Activated CD4-positive, alpha-beta T cell treated with anti-CD3 and anti-CD28 coated beads, Interleukin-2, amount 10 ng/mL, durations not matched to agents 7 days and 5 days (primary cell): ENCODE measurements at places on chromosomes 3 and 15. TPM values are rescaled to one million over a fixed set of nuclear protein-coding genes. Genes with fewer than 3 reads are reported as not detected.
A peak's percentile ranks its signal among the peaks of the same experiment; 100 is the strongest.

DNA sequence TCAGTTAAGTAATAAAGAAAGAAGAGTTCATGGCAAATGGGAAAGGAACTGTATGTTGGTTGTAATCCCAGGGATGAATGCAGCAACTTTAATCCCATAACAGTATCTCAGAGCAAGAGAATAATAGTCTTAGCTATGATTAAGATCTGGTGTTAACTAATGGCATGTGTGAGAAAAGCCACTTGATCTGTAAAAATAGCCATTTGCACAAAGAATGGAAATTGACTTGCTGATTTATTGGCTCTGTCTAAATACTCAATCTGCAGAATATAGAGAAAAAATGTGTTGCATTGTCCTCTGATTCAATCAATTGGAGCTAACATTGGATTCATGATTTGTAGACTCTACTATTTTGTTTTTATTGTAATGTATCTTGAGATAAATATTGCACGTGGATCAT, 987.0 kb downstream of the NSUN3 start:
- H3K27me3 ChIP-seq: no peaks in the 10 kb centered on the region
- H3K4me1 ChIP-seq: no peaks in the 10 kb centered on the region
- H3K36me3 ChIP-seq: no peaks in the 10 kb centered on the region
- no peak overlapping the region for H3K27ac ChIP-seq

DNA sequence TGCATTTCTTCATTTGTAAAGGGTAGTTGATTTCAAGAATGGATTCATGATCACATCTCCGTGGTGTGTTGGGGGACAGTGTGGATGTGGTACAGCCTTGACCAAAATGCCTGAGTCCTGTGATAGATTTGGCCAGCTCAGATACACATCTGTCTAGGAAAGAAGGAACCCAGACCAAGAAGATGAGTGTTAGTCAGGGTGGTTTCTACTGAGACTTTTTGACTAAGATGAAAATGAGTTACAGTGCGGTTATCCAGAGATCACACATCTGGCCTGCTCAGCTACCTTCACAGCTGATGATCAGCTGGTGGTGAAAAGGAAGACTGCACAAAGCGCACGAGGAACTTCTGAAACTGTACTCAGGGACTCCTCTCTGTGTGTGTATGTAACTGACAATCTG, 68.0 kb downstream of the FNDC3B start:
- H3K4me1 ChIP-seq: peaks cover 68% of the 10 kb centered on the region
- peak overlapping the region; percentile 75 for H3K4me3 ChIP-seq
- H3K27me3 ChIP-seq: no peaks in the 10 kb centered on the region
- H3K36me3 ChIP-seq: peaks cover 20% of the 10 kb centered on the region
- peak overlapping the region; percentile 92 for H3K27ac ChIP-seq

DNA sequence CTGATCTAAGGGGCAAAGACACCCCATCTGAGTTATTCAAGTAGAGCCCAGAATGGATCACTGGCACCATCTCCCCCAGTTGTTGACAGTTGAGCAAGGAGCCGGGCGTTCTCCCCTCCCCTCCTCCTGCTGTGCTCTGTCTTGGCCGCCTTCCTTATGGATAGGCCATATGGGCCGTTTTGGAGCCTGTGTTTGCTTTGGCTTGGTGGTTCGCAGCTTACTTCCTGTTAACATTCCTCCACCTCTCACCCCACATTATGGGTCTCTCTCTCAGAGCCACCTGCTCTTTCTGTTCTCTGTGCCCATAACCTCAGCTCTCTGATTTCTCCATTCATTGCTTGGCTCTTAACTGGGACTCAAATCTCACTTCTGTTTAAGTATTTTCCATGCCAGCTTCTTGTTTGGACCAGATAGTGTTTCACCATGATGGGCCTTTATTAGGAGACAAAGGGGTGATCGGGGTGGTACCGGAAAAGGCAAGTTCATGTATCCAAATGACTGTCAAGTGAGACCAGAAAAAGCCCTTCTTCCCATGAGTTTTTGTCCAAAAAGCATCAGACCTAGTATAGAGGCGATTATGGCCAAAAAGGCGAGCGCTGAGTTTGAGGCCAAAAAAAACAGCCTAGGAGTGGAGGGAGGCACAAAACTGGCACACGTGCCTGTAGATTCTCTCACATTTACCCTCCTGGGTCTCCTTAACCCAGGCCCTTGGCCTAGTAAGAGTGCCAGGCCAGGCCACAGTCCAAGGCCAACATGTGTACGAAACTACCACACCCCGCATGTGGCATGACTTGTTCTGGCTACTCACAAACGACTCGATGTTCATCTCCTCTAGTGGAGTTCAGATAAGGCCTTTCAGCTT, 62.6 kb downstream of the DUT start:
- no peak for DNase-seq
- no peak overlapping the region for H3K4me3 ChIP-seq
- H3K27me3 ChIP-seq: peaks cover 9% of the 10 kb centered on the region
- H3K27ac ChIP-seq: no peak overlapping the region
- H3K4me1 ChIP-seq: no peaks in the 10 kb centered on the region

Gene P2RY12
- not detected for total RNA-seq

- H3K4me1 ChIP-seq: no peaks in the 10 kb centered on the region
- H3K27me3 ChIP-seq: no peaks in the 10 kb centered on the region
- H3K36me3 ChIP-seq: no peaks in the 10 kb centered on the region
- no peak overlapping the region for H3K4me3 ChIP-seq
- H3K27ac ChIP-seq: no peak overlapping the region
These were observed 6.4 kb upstream of the EXOG start for GRCh38 chr3:38489766-38490165.

Gene DZIP1L
- 0.37 TPM for total RNA-seq

DNA sequence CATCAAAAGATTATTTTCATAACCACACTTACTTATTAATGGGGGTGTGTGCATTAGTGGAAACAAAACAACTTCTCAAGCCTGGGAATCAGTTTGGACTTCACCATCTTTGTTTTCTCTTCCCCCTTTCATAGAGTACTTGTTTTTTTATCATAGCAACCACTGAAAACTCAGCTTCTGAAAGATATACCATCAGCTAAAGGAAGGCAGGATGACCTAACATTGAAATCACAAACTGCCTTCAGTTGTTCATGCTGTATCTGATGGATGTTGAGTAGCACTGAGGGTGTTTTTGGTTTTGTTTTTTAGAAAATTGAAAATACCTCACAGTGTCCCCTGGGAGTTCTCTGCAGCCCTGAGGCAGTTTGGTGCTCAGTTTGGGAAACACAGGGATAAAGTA, 46.5 kb downstream of the NEK10 start:
- no peak for DNase-seq
- no peaks in the 10 kb centered on the region for H3K36me3 ChIP-seq
- H3K27me3 ChIP-seq: peaks cover 1% of the 10 kb centered on the region

Gene ATP10A
- 57.9 TPM for total RNA-seq
